ENCODE measurements at places on chromosomes 12 and 14. TPM values are rescaled to one million over a fixed set of nuclear protein-coding genes. Genes with fewer than 3 reads are reported as not detected.

The BTG1 gene
- 76.6 TPM for total RNA-seq

The HOXC11 gene
- total RNA-seq: not detected

The TMEM119 gene
- total RNA-seq: 0.21 TPM

The OTOGL gene
- total RNA-seq: not detected

The PGF gene
- 0.09 TPM for total RNA-seq

The COQ5 gene
- 31.3 TPM for total RNA-seq

The CAPS2 gene
- total RNA-seq: 2.6 TPM

The FGD6 gene
- 1.3 TPM for total RNA-seq

The DACT1 gene
- total RNA-seq: 8.8 TPM

The MYF6 gene
- not detected for total RNA-seq

Measured in activated CD4-positive, alpha-beta T cell treated with anti-CD3 and anti-CD28 coated beads for 36 hours (primary cell).